NCI-H187 (cell line): ENCODE measurements at places on chromosomes 2 and 18.

GRCh38 chr18:67926929-67927864 lies 410.7 kb upstream of the DSEL start:
- DNase-seq, result no peak

DNA sequence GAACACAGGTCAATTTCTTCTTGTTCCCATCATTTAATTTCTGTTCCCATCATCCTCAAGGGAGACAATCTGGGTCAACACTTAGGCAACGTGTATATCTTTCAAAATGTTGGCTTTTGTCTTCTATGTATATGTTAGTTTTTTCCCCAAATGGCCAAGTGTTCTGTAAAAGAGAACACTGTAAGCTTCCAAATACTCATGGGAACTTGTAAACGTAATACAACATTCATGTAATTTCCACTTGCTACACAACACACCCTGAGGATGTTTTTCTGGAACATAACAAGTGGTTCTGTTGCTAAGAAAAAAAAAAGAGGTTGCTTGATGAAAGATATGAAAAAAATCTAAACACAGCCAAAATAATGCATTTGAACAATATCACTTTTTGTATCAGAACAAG lies 149.1 kb downstream of the ATAD2B start:
- no peak for DNase-seq

GRCh38 chr18:62282188-62282629 lies 42.9 kb upstream of the TNFRSF11A start:
- no peak for DNase-seq

GRCh38 chr2:151395509-151396374 lies 14.0 kb upstream of the RIF1 start:
- no peak for DNase-seq
